ENCODE measurements at places on chromosomes 16 and 17. TPM values are rescaled to one million over a fixed set of nuclear protein-coding genes. Genes with fewer than 3 reads are reported as not detected.

Gene FBXO39
- total RNA-seq = 0.59 TPM

Gene CHST4
- 72.9 TPM for total RNA-seq

DNA sequence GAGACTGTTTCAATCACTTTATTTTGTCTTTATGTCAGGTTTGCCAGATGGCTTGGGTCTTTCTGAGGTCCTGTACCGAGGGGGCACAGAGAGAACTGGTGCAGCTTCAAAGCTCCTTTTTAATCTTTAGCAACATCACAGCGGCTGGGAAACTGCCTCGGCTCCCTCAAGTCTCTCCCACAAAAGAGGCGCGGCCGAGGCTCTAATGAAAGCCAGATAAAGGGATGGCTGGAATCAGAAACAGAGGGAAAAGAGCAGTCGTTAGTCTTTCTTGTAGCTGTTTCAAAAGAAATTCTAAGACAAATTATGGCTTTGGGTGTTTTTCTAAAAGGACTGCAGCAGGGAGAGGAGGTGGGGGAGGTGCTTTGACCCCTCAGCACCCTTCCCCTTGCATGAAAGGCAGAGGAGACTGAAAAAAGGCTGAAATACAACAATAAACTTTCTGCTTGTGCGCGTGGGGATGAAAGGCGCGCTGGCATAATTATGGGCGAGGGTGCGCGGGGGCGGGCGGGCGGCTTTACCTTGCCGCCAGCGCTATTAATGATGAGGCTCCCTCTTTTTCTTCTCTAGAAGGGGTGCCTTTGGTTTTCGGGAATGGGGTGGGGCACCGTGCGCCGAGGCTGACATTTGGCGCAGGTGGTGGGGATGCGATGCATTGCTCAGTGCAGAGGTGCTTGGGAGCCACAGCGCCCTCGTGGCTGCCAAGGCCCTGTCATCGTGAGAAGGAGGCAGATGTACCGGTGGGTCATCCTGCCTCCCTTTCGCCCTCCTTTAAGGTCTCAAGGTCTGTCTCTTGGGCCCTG lies 22.3 kb upstream of the BRD7 start:
- H3K4me3 ChIP-seq = no peak overlapping the region
- DNase-seq = no peak
- H3K36me3 ChIP-seq = no peaks in the 10 kb centered on the region
- H3K4me1 ChIP-seq = peaks cover 6% of the 10 kb centered on the region

DNA sequence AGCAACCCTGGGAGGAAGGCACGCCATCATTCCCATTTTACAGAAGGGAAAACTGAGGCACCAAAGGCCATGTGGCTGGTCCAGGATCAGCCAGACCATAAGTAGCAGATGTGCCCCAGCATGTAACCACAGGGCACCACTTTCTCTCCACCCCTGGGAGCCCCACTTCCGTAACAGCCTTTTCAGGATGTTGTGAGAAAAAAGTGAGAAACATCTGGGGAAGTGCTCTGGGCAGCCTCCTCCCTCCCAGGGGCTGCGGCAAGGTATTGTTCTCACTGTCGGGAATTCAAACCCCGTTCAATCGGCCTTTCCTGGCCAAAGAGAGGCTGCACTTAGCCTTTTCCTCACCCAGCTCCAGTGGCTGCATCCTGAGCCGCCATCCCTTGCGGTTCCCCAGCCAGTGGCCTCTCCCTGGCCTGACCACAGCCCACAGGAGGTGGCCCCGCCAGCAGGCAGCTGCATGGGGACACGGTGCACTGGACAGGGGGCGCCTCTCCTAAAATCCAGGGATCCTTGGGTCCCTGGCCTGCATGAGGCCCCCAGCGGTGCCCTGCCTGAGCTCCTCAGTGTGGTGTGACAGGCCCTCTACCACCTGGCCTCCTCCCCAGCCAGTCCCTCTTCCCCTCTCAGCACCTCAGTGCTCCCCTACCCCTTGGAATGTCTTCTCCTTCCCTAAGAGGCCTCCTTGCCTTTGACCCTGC lies 5.7 kb upstream of the CDH5 start:
- peaks cover 19% of the 10 kb centered on the region for H3K4me1 ChIP-seq
- peaks cover 66% of the 10 kb centered on the region for H3K27me3 ChIP-seq
- H3K27ac ChIP-seq = no peak overlapping the region
- no peak for DNase-seq
- H3K36me3 ChIP-seq = peaks cover 6% of the 10 kb centered on the region

DNA sequence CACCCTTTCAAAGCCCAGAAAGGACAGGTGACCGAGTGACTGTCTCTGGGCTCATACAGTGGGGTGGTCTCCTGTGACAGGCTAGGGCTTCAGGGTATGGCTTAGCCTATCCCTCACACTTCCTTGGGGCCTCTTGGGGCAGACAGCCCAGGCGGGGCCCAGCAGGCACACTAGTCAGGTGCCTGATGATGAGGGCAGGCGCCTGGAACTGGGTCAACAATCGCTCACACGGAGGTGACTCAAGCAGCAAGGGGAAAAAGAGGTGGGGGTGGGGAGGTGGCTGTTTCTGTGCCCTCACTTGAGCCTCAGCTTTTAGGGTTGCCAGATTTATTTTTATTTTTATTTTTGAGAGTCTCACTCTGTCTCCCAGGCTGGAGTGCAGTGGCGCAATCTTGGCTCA lies 6.4 kb upstream of the GRN start:
- H3K4me1 ChIP-seq = peaks cover 8% of the 10 kb centered on the region
- peaks cover 14% of the 10 kb centered on the region for H3K27me3 ChIP-seq
- peak overlapping the region; percentile 55 for H3K27ac ChIP-seq
- no peaks in the 10 kb centered on the region for H3K36me3 ChIP-seq
- no peak overlapping the region for H3K4me3 ChIP-seq
